NCI-H1417 treated with DMSO at 0.1 percent for 48 hours (cell line): ENCODE measurements at places on chromosomes 3 and 15.

DNA sequence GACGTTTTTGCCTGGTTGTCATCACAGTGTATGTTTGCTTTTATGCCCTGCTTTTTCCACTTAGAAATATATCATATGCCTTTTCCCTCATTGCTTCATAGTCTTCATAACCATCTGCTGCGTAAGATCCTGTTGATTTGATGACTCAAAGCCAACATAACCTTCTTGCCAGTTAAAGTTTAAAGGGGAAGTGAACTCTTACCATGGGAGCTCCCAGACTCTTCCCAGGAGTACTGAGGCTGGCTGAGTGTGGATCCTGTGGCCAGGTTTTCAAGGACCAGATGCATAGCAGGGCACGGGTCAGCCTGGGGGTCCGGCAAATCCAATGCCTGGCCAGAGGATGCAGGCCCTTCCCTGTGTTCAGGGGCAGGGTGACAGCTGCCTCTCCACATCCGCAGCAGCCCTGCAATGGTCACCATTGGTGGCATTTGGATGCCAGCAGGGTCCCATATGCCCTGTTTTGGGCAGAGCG lies 42.0 kb upstream of the SACM1L start:
- no peak for DNase-seq

DNA sequence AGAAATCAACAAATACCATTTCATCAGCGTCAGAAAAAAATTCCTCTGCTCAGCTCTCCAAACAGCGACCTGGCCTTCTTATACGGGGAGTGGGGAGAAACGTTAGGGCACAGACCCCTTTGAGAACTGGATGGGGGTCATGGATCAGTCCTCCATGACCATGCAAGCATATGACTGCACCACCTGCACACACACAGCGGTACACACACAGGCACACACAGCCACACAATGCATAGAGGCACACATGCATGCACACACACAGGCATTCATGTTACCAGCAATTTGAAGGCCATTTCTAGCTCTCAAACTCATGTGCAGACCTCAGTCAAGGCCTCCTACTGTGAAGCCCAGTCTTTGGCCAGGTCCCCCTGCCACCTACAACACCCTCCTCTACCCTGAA lies 50.2 kb downstream of the SLC41A3 start:
- no peak for DNase-seq

- DNase-seq, result no peak
Observed at GRCh38 chr3:57900786-57901185, 107.4 kb upstream of the FLNB start.

- no peak for DNase-seq
Observed at GRCh38 chr3:185361920-185362319, 1.0 kb upstream of the MAP3K13 start.

DNA sequence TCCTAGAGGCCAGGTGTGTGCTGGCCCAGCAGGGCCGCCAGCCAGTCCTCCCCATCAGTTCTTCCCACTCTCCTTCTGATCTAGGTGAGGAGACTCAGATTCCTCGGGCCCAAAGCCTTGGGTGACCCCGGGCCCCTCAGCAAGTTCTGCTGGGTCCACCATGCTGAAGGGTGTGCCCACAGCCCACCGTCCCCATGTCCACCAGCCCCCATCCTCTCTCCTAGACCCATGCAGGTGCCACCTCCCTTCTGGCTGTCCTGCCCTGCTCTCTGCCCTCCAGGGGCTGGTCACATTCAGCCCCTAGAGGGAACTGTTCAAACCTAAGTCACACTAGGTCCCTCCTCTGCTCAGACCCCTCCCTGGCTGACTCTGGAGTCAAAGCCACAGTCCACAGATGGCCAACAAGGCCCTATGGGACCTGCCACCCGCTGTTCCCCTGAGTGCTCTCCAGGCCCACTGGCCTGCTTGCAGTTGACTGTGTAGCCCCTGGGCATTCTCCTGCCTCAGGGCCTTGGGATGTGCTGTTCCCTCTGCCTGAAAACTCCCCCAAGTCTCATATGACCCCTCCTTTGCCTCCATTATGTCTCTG lies 878 bp upstream of the TLR9 start:
- no peak for DNase-seq

DNA sequence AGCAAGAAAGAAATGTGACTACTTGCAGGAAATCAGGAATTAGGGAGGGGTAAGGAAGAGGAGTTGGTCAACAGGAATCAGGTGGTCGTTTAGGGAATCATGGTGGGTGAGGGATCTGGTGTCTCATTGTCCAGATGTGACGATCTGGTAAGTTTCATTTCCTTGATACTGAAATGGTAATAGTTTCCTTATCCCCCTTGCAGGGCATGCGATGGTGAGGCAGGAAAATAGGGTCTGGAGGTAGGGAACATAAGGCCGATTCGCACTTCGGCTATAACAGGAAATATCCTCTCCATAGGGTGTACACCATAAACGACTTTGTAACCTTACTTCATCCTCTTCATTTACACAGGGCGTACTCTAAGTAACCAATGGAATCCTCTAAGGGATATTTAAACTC lies 574 bp upstream of the LRRC34 start:
- no peak for DNase-seq

DNA sequence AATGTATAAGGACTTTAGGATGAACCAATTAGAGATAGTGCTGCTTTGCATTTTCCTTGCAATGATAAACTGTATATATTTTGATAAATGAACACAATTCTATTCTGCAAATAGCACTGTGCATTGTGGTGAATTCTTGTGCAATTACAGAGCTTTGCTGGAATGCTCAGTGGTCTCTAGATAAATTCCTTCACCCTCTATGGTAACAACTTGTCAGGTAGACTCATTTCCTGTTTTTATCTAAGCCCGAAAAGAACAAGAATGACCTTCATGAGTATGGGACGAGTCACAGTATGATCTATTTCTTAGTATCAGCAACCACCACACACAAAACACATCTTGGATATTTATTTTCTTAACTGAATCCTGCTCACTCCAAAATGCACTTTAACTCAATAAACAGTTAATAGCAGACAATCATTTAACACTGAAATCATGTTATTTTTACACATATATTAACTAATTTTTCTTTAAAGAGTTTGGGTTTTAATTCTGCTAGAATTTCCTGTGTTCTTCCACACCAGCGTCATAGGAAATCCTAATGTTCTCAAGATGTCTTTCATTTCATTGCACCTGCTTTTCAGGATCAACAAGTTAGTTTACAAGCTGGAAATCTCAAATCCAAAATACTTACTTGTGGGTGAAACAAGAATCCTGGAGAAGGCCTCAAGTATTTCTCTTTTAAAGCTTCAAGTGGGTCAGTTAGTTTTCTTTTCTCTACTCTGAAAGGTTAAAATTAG lies 551.2 kb downstream of the MECOM start:
- no peak for DNase-seq

DNA sequence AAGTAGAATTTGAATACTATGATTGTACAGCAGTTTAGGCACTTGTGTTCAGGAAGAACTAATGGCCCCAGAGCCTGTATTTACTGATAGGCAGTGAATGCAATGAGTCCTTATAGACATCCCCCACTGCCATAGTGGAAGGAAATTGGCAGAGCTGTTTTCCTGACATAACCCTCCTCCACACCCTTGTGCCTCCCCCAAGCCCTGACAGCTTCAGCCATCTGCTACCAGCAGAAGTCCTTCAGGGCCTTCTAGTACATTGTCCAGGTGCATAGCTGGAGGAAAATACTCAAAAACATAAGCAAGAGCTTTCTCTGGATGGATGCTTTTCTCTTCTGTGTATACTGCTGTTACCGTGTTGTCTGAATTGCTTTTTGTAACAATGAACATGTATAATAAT lies 20.6 kb downstream of the ARHGAP31 start:
- no peak for DNase-seq

DNA sequence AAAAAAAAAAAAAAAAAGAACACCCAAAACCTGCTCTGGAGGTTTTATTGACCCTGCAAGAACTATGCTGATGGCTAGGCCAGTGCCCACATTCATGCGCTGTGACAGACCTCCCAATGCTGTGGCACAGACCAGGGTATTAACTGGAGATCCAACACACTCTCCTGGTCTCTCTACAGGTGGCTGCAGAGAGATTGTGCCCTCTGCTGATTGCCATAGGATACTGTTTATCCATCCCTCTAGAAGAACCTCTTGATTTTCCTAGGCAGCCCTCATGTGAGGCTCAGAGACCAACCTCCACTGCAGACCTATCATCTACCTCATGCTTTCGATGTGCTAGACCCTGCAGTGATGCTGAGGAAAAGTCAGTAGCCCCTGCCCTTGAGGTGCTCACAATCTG lies 125.5 kb upstream of the TRIM42 start:
- DNase-seq, result no peak

DNA sequence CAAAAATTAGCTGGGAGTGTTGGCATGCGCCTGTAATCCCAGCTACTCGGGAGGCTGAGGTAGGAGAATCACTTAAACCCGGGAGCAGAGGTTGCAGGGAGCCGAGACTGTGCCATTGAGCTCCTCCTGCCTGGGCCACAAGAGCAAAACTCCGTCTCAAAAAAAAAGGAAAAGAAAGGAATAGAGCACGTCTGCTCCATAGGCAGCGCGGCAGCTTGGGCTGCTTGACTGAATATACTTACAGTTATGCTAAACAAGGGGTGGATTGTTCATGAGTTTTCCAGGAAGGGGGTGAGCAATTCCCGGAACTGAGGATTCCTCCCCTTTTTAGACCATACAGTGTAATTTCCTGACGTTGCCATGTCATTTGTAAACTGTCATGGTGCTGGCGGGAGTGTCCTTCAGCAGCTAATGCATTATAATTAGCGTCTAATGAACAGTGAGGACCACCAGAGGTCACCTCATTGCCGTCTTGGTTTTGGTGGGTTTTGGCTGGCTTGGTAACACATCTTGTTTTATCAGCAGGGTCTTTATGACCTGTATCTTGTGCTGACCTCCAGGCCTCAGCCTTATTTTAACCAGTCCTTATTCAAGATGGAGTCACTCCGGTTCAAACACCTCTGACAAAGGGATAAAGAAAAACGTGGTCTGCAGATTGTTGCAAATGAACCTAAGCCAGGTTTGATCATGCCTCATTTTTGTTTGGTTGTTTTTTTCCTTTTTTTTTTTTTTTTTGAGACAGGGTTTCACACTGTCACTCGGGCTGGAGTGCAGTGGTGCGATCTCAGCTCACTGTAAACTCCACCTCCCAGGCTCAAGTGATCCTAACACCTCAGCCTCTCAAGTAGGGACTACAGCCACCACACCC lies 24.9 kb upstream of the SENP5 start:
- DNase-seq, result no peak

GRCh38 chr3:168859574-168859973 lies 763.9 kb upstream of the GOLIM4 start:
- no peak for DNase-seq

GRCh38 chr3:29597376-29598008 lies 316.6 kb downstream of the RBMS3 start:
- DNase-seq, result no peak

- no peak for DNase-seq
Observed at GRCh38 chr3:183259621-183260020, 6.6 kb downstream of the B3GNT5 start.

DNA sequence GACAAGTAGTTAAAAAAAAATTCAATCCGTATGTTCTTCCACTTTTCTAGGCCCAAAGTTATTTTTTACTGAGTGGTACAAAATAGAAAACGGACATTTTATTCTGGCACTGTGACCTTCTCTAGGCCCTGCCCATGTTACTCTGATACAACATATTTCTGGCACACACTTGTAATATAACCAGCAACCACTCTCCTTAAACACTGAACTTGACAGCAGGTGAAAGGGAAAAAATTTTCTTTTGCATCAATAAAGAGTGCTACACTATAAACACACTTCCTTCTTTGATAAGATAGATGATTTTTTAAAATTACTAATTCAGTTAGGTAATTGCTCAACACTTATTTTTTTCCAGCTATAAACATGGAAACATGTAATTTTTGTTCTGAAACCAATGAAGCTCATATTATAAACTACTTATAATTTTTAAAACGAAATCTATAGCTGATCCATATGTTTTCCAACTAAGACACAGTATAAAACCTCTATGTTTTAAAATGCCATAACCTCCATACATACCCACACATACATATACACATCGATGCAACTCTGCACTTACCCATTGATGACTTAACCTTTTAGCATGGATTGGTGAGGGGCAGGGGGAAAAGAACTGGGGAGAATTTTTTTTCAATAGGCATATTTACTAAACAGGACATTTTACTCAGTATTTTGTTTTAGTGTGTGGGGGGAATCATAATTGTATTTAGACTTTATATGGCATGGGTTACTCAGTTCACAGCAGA lies 5.3 kb upstream of the CTNNB1 start:
- DNase-seq, result no peak

- DNase-seq, result no peak
Observed at GRCh38 chr15:20340931-20341661, 200.5 kb downstream of the GOLGA6L6 start.

DNA sequence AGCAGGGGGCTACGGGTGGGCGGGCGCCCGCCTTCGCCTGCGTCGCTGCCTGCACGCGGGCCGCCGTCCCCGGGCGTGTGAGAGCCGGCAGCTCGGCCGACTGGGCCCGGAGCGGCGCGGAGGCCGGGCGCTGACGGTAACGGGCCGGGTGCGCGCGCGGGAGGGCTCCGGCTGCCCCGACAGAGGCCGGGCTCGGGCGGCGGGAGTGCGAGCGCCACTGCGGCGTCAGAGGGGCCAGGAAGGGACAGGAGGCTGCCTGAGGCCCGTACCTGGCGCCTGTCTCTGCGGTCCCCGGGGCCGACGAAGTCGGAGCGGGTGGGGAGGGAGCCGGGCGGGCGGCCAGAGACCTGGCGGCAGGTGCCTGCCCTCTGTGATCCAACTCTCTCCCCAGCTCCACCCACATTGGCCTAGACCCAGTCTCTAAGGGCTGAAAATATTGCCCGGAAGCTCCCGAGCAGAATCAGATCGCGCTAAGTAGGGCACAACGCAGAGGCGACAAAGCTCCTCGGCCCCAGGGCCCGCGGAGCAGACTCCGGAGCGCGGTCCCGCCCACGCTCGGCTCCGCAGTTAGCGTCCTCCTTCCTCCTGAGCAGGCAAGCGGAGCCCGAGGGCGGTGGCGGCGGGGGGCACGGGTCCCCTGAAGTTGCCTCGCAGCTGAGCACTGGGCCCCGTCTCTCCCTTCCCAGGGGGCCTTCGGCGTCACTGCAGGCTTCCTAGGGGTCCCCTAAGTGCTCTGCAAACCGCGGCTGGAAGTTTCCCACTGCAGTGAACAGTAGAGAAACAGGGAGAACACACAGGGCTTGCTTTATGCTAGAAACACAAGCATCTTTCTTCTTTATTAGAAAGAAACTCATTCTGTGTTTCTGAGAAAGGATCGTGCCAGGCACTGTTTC lies at the start of gene MAN2A2:
Gene MAN2A2, plus strand, starts transcription at position 463 of the 893 bp plus-strand sequence. CDS start 906 bp downstream, outside the sequence.
- peak; percentile 19 for DNase-seq

DNA sequence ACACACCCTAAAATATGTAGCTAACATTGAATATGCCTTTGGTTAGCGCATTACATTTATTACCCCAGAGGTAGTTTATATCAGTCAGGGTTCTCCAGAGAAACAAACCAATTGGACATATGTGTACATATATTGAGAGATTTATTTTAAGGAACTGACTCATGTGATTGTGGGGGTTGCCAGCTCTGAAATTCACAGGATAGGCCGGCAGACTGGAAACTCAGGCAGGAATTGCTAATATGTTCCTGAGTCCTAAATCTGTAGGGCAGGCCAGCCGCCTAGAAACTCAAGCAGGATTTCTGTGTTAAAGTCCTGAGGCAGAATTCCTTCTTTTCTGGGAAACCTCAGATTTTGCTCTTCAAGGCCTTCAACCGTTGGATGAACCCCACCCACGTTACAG lies 189.7 kb downstream of the CDIN1 start:
- DNase-seq, result no peak

- DNase-seq, result no peak
Observed at GRCh38 chr3:11291808-11292207, 19.6 kb downstream of the ATG7 start.

- no peak for DNase-seq
Observed at GRCh38 chr3:54206874-54207273, 84.5 kb downstream of the CACNA2D3 start.
